ENCODE measurements at places on chromosomes 1 and 21.

DNA sequence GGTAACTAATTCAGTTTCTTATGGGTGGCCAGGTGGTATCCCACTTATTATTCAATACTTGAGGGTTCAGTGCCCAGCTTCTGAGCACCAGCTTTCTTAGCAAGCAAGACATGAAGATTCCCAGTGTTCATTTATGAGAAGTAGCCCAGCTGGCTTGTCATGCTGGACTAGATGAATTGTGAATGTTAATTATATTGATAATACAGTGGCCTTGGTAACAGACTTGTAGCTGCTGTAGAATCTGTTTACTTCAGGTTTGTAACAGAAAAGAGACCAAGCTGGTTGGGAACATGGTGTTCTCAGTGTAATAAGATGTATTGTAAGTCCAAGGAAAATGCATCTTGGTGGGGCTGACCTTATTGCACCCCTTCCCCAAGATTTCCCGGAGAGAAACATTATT lies 10.1 kb downstream of the AHCYL1 start:
- DNase-seq, result no peak

GRCh38 chr1:183609759-183610452 lies 19.6 kb upstream of the NCF2 start:
- no peak for DNase-seq

GRCh38 chr1:155079487-155080311 lies 1.1 kb downstream of the EFNA3 start:
- DNase-seq, result peak; percentile 19

- no peak for DNase-seq
Measured at GRCh38 chr1:238438311-238439270, 547.9 kb upstream of the ZP4 start.

GRCh38 chr1:173248247-173248940 lies 41.3 kb upstream of the TNFSF4 start:
- DNase-seq, result no peak

DNA sequence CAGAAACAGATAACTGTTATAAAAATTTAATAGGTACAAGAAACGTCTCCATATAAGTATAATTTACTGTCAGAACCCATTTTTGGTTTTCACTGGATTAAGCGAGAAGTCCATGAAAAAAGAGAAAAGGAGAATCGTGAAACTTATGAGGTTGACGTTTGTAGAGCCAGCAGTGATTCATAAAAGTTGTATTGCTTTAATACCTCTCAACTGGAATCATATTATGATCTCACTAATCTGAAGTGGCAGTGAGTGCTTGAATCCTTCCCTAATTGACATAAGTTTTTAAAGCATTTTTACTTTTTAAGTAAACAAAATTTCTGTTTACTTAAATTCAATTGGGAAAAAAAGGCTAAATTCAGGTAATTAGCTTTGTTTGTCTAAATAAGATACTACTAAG lies 315.3 kb downstream of the TPR start:
- no peak for DNase-seq

DNA sequence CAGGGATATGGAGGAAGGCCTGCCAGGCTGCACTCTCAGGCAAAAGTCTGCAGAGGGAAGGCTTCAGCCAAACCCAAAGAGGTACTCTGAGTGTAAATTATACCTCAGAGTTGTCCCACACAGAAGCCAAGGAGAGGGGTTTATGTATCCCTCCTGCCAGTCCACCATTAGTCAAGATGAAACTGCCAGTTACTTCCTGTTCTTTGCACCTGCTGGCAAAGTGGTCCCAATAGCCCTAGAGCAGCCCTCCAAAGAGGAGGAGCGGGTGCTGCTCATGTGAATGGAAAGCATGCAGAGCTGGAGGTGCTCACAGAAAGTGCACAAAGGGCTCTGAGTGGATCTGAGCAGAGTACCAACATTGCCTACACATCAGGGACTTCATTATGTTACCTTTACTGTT lies 37.1 kb upstream of the MCOLN3 start:
- no peak for DNase-seq

DNA sequence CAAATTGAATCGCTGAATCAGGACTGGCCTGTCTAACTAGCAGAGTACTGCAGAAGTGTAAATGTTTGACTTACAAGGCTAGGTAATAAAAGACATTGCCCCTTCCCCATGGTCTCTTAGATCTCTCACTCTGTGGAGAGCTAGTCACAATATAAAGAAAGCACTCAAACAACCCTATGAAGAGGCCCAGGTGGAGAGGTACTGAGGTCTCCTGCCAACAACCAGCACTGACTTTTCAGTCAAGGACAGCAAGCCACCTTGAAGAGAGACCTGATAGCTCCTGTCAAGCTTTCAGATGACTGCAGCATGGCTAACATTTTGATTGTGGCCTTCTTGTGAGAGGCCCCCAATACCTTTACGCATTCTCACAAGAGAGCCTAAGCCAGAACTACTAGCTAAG lies 18.5 kb downstream of the HFM1 start:
- no peak for DNase-seq

DNA sequence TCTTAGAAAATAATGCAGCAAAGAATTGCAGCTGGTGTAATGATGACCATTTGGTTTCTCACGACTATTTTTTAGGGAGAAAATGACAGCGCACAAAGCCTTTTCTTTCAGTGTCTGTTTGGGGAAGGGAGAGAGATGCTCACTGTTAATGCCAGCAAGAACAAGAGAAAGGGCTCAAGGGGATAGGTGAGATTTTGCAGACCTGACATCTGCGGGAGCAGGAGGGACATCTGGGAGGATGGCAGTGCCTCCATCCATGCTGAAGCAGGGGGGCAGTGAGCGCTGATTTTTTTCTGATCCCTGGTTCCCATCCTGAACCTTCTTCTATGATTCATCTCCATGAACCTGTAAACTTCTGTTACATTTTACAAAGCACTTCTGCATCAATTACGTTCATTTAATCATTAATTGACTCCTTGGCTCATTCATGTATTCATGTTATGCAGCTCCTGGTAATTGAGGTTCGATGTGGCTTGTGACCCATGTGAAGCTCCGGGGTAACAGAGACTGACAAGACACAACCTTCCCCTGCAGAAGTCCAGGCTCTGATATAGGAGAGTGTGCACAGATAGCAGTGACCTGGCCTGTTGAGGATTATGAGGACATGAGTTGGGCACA lies 595.3 kb downstream of the PTPRU start:
- DNase-seq, result no peak

DNA sequence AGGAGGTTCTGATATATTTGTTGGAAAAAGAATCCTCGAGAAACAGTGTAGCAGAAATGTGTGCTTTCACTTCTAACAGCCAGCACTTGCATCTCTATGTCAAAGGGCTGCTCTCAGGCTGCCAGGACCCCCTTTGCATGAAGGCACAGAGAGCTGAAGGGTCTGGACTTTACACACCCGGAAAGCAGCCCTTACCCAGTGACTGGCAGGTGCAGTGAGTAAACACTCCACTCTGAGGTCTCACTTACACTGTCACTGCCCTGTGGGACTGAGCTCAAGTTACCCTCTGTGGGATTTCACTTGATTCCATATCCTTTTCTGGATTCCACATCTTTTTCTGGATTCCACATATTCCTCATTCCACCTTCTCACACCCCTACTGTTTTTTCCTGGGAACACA lies 40.8 kb upstream of the PPP2R5A start:
- DNase-seq, result no peak
